ENCODE measurements at places on chromosomes 5 and 9.

DNA sequence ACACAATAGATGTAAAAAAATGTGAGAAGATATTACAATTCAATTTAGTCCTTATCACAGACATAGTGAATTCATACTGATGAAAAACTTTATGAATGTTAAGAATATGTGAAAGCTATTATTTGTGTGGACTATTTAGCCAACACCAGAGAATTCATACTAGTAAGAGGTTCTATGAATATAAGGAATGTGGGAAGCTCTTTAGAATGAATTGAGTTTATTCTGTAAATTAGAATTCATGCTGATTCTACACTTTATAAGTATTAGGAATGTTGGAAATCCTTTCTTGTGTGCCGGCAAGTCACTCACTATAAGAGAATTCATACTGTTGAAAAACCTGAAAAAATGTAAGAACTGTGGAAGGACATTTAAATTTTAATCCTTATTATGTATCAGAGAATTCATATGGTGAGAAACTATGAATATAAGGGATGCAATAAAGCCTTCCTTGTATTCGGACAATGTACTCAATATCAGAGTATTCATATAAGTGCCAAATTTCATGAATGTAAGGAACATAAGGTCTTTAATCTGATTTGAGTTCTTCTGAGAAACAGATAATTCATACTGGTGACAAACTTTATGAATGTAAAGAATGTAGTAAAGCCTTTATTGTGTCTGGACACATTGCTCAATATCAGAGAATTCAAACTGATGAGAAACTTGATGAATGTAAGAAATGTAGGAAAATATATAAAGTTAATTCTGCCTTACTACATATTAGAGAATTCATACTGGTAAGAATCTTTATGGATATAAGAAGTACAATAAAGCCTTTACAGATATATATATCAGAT is 21.6 kb upstream of the PCDHA1 start:
- DNase-seq: no peak

DNA sequence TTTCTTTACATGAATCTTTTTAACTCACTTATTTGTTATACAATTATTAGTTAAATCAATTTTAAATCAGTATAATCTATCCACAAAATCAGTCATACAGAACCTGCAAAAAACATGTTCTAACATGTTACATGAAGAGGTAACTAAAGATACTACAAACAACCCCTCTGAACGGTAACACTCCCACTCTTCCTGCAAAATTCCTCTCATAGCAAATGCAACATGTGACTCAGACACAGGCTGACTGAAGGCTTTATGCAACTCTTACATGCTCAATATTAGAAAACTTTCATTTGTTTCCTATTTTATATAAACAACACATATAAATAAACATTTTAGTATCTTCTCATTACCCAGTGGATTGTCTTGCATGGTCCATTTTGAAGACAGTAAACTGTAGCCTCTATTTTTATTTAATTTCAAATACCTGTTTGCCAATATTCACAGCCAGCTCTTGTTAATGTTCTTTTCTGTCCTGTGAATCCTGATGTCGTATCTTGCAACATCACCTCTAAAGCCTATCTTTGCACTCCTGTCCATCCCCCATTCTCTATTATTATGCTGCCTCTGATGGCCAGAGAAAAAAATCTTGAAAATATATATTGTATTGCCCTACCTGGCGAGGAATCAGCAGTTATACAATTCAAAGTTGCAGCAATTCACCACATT is 100.5 kb upstream of the CCDC152 start:
- DNase-seq: no peak

- no peak for DNase-seq
These were observed 87.3 kb downstream of the HSD17B3 start for GRCh38 chr9:96214635-96215034.

- DNase-seq: no peak
These were observed at the start of gene SV2C for GRCh38 chr5:76082772-76083554. TSS of gene SV2C (plus strand) at chr5:76083383. CDS start at chr5:76131751, 48,368 bp downstream.

DNA sequence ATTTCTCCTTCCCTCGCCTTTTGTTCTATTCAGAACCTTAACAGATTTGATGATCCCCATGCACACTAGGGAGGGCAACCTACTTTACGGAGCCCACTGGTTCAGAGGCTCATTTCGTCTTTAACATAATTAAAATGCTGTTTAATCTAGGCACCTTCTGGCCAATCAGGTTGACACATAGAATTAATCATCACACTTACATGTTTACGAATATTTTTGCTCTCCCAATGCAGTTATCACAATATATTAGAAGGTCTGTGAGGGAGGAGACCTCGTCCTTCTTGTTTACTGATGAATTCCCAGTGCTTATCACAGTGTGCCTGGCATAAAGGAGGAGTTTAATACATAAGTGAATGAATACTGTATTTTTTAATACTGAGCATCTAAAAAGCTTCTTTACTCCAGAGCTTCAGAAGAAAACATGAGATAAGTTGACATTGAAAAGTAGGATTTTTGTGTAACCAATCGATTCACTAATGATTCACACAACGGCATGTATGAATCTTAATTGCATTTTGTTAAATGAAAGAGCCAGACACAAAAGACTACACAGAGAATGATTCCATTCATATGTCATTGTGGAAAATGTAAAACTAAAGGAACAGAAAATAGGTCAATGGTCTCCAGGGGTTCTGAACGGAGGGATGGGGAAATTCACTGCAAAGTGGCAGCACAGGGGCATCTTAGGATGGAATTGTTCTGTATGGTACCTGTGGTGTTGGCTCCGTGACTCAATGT is 78.6 kb upstream of the VCAN start:
- no peak for DNase-seq

GRCh38 chr9:106956971-106957370 is 94.0 kb downstream of the ZNF462 start:
- no peak for DNase-seq

- DNase-seq: no peak
These were observed 26.9 kb downstream of the PTGES2 start for GRCh38 chr9:128100581-128100980.

DNA sequence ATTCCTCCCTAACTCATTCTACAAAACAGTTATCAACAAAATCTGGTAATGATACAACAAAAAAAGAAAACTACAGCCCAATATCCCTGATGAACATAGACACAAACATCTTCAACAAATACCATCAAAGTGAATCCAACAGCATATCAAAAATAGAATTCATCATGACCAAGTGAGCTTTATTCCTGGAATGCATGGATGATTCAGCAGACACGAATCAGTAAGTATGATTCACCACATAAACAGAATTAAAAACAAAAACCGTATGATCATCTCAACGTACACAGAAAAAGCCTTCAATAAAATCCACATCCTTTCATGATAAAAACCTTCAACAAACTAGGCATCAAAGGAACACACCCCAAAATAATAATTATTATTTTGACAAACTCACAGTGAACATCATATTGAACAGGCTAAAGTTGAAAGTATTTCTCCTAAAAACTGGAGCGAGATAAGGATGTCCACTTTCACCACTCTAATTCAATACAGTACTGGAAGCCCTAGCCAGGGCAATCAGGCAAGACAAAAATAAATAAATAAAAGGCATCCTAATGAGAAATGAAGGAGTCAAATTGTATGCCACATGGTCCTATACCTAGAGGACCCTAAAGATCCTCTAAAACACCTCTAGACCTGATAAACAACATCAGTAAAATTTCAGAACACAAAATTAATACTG is 305.1 kb upstream of the RGMB start:
- no peak for DNase-seq

DNA sequence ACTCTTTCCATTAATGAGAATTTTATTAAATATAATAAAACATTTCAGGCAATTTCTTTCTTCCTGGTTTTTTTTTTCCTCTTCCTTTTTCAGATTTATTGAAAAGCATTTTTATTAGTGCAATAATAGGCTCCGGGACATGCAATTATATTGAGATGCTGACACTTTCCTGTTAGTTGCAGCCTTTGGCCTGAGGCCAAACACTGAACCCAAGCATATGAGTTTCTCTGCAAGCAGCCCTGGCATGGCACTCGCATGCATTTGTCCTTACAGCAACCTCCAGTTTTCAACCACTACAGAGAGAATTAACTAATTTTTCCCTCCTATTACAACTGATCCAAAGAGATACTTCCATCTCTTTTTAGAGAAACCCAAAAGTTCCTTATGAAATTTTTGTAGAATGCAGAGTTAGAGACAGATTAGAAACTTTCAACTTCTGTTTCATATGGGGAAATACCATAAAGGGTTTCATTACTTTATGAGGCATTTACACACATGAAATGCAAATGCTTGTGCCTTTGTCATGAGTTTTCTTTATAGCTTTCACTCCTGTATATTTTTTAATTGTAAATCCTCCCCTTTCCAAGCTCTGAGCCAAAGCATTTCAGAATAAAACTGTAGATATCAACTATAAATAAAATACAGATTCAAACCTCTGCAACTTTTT is 183.0 kb downstream of the CETN3 start:
- no peak for DNase-seq

GRCh38 chr5:179416114-179416822 is 71.0 kb upstream of the ADAMTS2 start:
- DNase-seq: no peak

Measured in activated T-helper 1 cell treated with Interleukin-2 at 50 U/mL for 16 hours (primary cell).